ENCODE measurements at places on chromosomes 12 and 14.
A peak's percentile ranks its signal among the peaks of the same experiment; 100 is the strongest.

DNA sequence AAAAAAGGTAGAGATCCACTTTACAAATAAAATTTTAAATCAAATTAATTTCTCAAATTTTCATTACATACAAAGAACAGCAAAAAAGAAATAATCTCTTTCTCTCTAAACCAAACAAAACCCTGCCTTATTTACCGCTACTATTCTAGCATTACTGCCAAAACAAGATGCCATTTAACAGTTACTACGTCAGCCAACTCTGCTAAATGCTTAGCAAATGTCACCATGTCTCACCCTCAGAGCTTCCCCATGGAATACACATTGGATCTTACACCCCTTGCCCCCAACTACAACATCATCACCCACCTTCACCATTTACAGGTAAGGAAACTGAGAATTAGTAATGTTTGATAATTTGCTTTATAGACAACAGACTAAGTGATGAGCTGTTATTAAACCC lies 23.0 kb upstream of the NR2C1 start:
- no peak for DNase-seq

DNA sequence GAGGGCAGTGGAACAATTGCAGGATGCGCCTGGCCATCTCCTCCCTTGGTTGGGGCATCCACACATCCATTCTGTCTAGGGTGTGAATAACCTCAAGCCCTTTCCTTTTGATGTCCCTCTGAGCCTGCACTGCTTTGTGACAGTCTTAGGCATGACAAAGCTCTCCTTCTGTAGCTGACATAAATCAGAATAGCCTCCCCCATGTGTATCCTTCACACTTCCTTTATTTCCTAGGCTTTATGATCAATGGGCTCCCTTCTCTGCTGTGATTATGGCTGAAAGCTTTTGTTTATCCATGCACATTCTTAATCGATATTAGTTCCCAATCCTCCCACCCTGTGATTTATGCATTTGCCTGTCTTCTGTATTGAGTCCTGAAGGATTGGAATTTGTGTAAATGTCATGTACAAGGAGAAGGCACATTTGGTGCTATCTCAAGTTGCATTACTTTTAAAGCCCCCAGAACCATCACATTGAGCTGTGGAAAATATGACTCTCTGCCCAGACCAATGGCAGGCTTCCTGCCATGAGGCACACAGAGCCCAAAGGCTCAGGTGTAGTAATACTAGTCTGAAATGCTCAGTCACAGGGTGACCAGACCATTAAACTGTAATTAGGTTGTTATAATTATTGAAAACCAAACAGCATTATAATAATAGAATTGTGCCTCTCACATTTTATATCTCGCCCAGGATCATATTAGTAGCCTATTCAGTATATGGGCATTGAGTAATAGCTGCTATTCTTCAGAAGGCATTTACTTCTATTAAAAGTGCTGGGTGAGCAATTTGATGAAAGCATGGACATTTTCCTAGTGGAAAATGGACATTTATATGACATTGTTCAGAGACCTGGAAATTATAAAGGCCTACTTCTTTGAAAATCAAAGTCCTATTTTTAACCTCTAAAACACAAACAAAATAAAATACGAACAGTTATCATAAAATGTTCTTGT lies 14.0 kb downstream of the EMP1 start:
- no peak for DNase-seq

DNA sequence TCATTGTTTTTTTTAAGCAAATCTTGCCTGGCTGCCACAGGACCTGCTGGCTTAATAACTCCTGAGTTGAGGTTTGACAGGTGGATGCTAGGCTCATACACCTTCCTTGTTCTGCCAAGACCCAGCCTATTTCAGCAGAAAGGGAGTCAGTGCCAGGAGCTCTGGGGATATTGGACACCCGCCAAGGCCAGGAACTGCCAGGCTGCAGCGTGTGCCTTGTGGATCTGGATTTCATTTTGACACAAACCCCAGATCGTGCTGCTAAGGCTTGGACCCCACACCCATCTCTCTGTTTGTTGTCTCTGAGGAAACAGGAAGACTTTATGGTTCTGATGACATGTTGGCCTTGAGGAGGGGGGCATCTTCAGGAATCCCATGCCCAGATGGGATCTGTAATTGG lies 44.4 kb upstream of the PRIMA1 start:
- DNase-seq = no peak

- DNase-seq = no peak
These were observed 14.2 kb downstream of the CABP1 start for GRCh38 chr12:120654656-120655055.

DNA sequence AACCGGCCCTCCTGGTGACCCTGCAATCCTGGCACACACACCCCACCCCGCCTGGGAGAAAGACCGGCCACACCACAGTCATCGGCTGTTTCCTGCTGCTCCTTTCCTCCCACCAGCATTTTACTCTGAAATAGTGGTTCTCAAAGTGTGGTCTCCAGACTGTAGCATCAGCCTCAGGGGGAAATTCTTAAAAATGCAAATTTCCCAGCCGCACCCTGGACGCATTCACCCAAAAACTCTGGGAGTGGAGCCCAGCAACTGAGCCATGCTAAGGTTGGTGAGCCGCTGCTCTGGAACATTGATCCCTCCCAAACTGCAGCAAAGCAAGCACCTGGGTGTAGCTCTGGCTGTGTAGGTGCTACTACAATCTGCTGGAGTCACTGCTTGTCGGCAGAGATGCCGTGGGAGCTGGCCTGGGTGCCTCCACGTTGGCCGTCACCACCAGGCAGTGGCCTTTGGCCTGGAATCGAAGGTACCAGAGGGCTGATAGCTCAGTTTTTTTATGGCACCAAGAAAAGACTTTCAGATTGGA lies 38.4 kb upstream of the BCL2L14 start:
- no peak for DNase-seq

- no peak for DNase-seq
These were observed 260.9 kb downstream of the VRK1 start for GRCh38 chr14:97058074-97058467.

- DNase-seq = no peak
These were observed 55.2 kb upstream of the NTF3 start for GRCh38 chr12:5376591-5377207.

- no peak for DNase-seq
These were observed 232.4 kb upstream of the SFSWAP start for GRCh38 chr12:131478468-131478867.

DNA sequence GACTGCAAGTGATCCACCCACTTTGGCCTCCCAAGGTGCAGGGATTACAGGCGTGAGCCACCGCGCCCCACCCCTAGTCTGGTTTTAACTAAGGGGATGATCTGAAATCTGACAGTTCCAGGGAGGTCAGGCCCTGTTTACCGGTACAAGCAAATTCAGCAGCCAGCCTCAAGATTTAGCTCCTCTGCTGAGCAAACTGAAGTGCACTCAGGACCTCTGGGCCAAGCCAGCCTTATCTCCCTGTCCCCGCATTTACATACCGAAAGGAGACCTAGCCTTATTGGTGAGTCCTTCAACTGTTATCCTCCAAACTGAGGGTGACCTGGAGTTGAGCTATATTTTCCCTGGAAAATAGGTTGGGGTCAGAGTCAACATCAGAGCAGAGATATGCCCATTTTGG lies 835 bp upstream of the ABHD4 start:
- DNase-seq = no peak

DNA sequence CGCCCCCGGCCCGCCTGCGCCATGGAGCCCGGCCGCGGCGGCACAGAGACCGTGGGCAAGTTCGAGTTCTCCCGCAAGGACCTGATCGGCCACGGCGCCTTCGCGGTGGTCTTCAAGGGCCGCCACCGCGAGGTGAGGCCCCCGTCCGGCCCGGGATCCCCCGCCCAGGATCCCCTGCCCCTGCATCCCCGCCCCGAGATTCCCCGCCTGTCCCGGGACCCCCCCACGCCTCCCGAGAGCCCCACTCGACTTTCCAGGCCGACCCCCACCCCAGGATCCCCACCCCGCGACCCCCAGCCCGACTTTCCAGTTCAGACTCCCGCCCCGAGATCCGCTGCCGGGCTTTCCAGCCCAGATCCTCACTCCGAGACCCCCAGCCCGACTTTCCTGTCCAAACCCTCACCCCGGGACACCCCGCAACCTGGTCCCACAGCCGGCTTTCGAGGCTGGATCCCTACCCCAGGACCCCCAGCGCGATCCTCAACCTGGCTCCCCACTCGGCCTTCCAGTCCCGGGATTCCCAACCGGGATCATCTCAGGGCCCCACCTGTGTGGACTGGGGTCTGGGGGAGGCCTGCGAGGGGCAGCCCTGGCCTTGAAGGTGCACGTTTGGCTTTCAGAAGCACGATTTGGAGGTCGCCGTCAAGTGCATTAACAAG lies 688 bp downstream of the ULK1 start:
- no peak for DNase-seq

- DNase-seq = no peak
These were observed 330.7 kb downstream of the CACNA1C start for GRCh38 chr12:2383325-2384028.

DNA sequence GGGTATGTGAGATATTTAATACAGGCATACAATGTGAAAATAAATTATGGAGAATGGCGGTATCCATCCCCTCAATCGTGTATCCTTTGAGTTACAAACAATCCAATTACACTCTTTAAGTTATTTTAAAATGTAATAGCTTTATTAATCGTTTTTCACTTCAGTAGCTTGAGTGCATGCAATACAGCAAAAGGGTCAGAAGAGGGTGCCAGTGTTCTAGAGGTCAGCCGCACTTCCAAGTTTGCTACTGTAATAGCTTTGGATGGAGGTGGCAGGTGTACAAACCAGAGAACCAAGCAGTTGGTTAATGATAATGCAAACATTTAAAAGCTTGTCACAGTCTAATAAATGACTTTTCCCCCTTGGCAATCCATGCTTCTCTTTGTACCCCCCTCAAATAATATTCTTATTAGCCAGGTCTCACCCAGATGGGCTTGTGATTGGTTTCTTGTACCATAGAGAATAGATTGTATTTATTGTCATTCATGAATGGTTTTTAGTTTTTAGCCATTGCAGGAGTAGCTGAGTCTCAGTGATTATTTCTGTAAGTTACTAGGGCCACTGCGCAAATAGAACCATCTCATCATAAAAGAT lies 127.0 kb downstream of the ERC1 start:
- DNase-seq = peak; percentile 79

GRCh38 chr14:92789457-92790089 lies 4.5 kb upstream of the GOLGA5 start:
- DNase-seq = no peak

- no peak for DNase-seq
These were observed 24.2 kb downstream of the GOLGA3 start for GRCh38 chr12:132804426-132804861.

DNA sequence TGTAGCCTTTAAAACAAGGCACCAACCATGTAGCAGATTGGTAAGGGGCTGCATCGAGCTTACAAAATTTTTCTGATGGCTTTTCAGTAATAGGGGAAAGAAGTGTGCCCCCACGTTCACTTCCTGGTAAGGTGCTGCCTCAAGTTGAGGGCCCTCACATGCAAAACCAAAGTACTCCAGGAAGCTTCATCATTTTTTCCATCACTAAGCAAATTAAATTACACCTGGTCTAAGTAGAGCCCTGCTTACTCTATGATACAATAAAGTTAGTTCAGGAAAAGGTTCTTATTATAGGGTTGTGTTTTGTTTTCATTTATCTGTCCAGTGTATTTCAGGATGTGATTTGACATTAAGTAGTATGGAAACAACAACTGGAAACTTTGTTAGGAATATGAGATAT lies 15.0 kb upstream of the AKAP5 start:
- no peak for DNase-seq

DNA sequence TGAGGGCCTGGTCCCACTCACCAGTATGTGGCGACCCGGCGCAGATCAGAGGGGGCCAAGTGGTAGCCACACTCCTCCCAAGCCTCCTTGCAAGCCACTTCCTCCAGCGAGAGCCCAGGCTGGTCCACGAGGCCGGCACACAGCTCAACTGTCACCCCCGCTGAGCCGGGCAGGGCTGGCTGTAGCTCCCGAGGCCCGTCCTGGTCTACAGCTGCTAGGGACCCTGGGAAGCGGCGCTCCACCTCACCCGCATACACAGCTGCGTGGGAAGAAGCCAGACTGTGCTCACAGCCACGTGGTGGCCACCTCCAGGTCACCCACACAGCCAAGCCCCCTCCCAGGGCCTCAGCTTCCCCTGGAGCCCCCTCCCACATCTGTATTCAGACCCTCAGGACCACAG lies 4.6 kb downstream of the NUDT14 start:
- DNase-seq = no peak

Data from mesothelial cell of epicardium (in vitro differentiated cells).